ENCODE measurements at places on chromosomes 2 and 18. TPM values are rescaled to one million over a fixed set of nuclear protein-coding genes. Genes with fewer than 3 reads are reported as not detected.

GRCh38 chr2:221289389-221289788 lies 282.7 kb downstream of the EPHA4 start:
- no peaks in the 10 kb centered on the region for H3K4me1 ChIP-seq
- no peak overlapping the region for H3K4me3 ChIP-seq
- no peaks in the 10 kb centered on the region for H3K36me3 ChIP-seq
- no peak overlapping the region for H3K27ac ChIP-seq
- DNase-seq = no peak

- peaks cover 14% of the 10 kb centered on the region for H3K4me1 ChIP-seq
- H3K27ac ChIP-seq = peak overlapping the region; percentile 19
- H3K4me3 ChIP-seq = peak overlapping the region; percentile 79
Measured at GRCh38 chr18:12658426-12659138, 675 bp upstream of the SPIRE1 start.

GRCh38 chr2:58800881-58801280 lies 559.8 kb upstream of the FANCL start:
- no peak for DNase-seq
- H3K27ac ChIP-seq = no peak overlapping the region
- H3K4me3 ChIP-seq = no peak overlapping the region
- H3K27me3 ChIP-seq = no peaks in the 10 kb centered on the region

DNA sequence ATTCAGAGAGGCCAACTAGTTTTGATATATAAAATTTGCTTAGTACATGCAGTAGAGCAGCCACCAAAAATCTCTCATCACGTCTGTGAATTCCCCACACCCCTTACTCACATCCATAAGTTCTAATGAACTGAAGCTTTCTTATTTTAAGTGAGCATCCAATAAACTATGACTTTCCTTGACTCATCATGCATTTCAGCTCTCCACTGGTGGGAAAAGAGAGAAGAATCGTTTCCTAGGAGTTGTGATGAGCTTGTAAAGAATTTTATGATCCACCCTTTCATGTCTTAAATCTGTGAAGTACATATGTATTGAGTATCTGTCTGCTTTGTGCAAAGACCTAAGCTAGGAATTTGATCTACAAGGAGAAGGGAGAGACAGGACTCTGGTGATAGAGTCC lies 428.6 kb downstream of the SETBP1 start:
- DNase-seq = no peak
- H3K4me1 ChIP-seq = no peaks in the 10 kb centered on the region
- no peak overlapping the region for H3K27ac ChIP-seq
- no peaks in the 10 kb centered on the region for H3K27me3 ChIP-seq
- H3K4me3 ChIP-seq = no peak overlapping the region

Gene FARSB
- 16.6 TPM for total RNA-seq

- H3K27me3 ChIP-seq = peaks cover 9% of the 10 kb centered on the region
- no peak for DNase-seq
- H3K4me3 ChIP-seq = no peak overlapping the region
- no peaks in the 10 kb centered on the region for H3K36me3 ChIP-seq
- no peaks in the 10 kb centered on the region for H3K4me1 ChIP-seq
- H3K27ac ChIP-seq = no peak overlapping the region
Measured at GRCh38 chr18:50750546-50750945, 69.3 kb downstream of the MRO start.

- H3K4me3 ChIP-seq = no peak overlapping the region
- no peak for DNase-seq
- H3K27ac ChIP-seq = no peak overlapping the region
- H3K27me3 ChIP-seq = peaks cover 9% of the 10 kb centered on the region
- H3K4me1 ChIP-seq = no peaks in the 10 kb centered on the region
Measured at GRCh38 chr2:127003070-127003800, 103.7 kb downstream of the BIN1 start.

DNA sequence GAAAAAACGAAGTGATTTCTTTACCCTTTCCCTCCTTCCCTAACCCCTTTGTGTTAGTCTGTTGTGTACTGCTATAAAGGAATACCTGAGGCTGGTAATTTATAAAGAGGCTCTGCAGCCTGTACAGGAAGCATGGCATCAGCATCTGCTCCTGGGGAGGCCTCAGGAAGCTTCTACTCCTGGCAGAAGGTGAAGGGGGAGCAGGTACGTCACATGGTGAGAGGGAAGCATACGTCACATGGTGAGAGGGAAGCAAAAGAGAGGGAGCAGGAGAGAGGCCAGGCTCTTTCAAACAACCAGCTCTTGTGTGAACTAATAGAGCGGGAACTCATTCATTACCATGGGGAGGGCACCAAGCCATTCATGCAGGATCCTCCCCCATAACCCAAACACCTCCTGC lies 126.2 kb downstream of the CAPN13 start:
- no peak overlapping the region for H3K27ac ChIP-seq
- no peaks in the 10 kb centered on the region for H3K36me3 ChIP-seq
- no peak overlapping the region for H3K4me3 ChIP-seq

GRCh38 chr2:159677654-159678053 lies 34.7 kb upstream of the MARCHF7 start:
- no peaks in the 10 kb centered on the region for H3K27me3 ChIP-seq
- no peak overlapping the region for H3K4me3 ChIP-seq
- no peak for DNase-seq
- H3K4me1 ChIP-seq = no peaks in the 10 kb centered on the region
- H3K36me3 ChIP-seq = no peaks in the 10 kb centered on the region

All from activated naive CD8-positive, alpha-beta T cell treated with anti-CD3 and anti-CD28 coated beads, Interleukin-2, amount 10 ng/mL, durations not matched to agents 7 days and 5 days (primary cell).